Putamen (tissue), 1 donor: ENCODE measurements at places on chromosomes 4 and X.

DNA sequence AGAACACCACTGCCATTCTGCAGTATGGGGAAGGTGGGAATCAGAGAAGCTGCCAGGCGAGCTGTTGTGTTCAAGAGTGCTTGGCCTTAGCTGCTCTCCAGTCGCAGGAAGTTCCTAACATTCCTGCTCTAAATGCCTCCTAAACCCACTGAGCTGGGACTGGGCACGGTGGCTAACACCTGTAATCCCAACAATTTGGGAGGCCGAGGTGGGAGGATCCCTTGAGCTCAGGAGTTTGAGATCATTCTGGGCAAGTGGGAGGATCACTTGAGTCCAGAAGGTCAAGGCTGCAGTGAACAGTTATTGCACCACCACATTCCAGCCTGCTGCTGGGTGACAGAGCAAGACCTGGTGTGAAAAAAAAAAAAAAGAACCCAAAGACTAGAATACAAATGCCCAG is 690.3 kb upstream of the FAM241A start:
- no peak for DNase-seq

- no peak for DNase-seq
Observed at GRCh38 chr4:89308161-89308500, 531 bp upstream of the GPRIN3 start.

- no peak for DNase-seq
Observed at GRCh38 chr4:77003400-77003799, 53.8 kb downstream of the SEPTIN11 start.

- no peak for DNase-seq
Observed at GRCh38 chr4:152763796-152764195, 15.7 kb downstream of the TIGD4 start.

DNA sequence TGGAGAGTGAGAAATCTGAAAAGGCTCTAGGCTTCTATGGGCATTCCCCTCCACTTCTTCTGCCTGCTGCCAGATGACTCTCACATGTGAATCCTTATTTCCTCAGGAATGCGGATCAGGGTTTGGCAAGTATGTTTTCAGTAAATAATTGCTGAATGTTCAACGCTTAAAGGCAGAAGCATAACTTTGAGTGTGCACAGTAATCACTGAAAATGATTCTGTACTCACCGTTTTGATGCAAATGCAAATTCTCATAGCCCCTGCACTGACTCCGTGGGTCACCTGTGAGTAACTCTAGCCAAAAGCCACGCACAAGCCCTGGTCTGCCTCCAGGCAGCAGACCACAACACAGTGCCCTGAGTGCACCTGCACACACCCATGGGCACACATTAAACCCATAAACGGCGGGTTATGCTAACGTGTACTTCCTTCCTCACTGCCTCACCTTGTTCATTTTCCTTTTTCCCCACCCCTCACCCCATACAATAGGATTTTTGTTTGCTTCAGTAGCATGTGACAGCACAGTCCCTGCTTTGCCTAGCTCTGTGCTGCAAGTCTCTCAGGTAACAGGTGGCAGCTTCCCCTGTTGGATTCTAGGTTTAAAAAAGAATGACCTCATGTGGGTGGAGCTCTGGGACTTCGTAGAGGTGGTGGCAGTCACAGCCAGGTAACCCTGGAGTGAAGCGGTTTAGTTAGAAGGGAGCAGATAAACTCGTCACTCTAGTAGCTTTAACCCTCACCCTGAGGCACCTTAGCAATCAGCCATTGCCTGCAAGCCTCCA is at the start of gene ARHGEF38:
Gene ARHGEF38, plus strand, starts transcription at position 656 of the 782 bp plus-strand sequence. CDS start 146 bp downstream, outside the sequence.
- DNase-seq, result no peak

GRCh38 chr4:105657117-105657765 is 51.2 kb downstream of the INTS12 start:
- DNase-seq, result no peak

DNA sequence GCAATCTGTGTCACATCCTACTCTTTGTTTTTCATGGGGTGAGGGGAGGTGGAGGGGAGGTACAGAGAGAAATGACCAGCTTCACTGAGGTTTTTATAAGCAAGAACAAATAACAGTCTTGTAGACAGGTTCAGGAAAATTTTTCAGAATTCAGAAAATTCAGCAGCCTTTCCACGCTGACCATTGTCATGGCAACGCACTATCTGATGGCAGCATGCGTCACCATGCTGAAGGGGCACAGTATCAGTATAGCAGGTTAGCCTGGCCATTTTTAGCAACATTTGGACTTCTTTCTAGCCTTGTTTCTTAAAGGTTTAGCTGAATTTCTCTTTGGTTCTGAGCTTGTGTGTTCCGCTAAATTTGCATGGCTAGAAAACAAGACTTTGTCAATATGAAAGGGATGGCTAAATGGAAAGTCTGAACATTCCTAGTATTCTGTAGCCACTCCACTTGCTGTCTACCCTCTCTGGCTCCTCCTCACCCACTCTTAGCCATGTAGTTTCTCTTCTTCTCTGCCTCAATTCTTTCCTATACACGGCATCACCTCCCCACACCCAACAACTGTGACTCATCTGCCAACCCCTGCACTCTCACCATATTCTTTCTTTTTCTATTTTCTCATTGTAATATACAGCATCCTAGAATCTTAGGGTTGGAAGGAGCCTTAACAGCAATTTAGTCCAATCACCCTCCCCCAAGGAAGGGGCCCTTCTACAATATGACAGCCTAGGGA is 42.7 kb upstream of the CITED1 start:
- DNase-seq, result no peak

DNA sequence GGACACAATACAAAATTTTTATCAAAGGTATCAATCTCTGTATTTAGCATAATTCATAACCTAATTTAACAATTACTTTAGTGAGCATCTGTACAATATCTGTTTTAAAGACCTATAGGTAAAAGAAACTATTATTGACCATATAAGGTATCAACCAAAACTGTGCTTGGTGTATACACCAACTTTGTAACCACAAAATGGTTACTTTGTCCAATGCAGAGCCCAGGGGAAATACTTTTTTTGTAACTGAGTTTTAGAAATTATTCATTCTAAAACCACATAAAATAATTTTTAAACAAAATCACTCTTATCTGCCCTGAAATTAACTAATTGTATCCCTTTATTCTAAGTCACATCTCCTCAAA is 5.0 kb downstream of the CXXC4 start:
- DNase-seq, result no peak

DNA sequence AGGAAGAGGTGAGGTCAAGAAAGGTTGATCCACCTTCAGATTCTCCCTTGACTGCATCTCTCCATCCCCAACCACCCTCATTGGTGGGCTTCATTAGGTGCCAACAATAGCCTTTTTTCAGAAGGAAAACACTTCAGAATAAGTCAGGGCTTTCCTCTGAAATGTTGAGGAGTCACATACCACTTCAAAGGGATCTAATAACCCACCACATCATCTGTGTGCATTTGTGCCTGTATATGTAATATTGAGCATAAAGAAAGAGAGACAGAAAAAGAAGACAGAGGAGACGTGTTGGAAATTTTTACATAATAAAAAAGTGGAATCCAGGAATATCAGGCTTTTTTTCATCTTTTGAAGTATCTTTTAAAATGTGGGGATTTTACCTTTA is 209.1 kb upstream of the SLC7A11 start:
- DNase-seq, result no peak

- no peak for DNase-seq
Observed at GRCh38 chr4:128560754-128561495, 248.6 kb upstream of the JADE1 start.

GRCh38 chrX:153869473-153870287 is 16.3 kb downstream of the L1CAM start:
- DNase-seq, result no peak

DNA sequence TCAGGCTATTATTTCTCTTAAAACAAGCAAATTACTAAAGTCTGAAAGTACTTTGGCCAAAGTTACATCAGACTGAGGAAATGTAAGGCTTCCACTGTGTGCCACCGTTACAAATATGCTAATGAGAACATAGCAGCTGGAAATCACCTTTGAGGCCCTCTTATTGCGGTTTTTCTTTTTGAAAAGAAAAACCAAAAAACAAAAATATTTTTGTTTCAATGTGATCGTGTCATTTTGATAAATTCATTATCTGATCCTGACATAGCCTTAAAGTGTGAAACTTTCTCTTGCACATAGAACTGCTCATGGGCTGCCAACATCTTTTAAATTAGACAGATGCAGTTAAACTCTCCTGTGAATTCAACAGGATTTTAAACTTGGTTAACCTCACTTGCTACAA is 2.8 kb upstream of the TIFA start:
- DNase-seq, result no peak

DNA sequence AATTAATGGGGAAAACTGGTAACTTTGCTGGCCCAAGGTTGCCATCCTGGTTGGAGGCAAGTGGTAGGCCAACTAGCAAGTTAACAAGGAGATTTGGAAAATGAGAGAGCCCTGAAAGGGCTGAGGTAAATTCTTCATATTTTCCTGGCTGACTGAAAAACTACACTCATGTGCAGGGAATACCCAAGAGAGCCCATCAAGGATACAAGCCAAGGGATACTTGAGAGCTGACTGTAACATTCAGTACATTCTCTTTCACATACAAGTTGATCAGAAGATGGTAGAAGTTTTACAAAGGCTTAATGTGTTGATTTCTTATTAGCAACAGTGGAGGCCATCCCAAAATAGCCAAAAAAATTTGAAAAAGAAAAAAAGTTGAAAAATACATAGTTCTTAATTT is 33.3 kb downstream of the IL2 start:
- no peak for DNase-seq

DNA sequence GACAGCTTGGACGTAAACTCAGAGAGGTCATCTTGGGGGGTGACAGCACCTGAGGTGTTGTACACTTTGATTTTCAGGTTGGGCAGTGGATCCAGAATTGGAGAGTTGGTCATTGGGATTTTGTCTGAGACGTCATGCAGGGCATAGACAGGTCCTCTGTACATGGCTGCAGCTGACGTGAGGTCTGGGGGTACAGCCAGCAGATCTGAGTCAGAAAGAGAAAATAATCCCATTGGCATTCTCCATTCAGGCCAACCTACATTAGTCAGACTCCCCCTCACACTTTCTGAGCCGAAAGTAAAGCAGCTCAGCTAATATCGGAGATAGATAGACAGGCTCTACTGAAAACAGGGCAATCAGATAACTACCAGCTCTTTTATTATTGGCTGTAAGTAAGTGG is 329.7 kb downstream of the UNC5C start:
- no peak for DNase-seq

DNA sequence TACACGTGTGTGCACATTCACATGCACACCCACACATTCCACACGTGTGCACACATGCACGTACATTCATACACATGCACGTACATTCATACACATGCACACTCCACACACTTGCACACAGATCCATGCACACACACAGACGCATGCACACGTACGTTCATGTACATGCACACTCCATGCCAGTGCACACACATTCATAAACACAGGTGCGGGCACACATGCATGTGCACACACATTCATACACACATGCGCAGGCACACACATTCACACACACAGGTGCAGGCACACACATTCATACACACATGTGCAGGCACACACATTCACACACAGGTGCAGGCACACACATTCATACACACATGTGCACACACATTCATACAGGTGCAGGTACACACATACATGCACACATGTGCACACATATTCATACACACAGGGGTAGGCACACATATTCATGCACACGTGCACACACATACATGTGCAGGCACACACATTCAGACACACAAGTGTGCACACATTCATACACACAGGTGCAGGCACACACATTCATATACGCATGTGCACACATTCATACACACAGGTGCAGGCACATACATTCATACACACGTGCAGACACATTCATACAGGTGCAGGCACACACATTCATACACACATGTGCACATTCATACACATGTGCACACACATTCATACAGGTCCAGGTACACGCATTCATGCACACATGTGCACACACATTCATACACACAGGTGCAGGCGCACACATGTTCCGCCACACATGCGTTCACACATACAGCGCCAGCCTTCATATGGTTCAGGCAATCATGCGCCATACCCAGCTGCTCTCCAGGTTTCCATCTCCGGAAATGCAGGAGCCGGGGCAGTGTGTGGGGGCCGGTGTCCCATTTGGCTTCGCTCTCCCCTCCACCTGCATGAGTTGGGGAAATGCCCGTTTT is 124.8 kb downstream of the HMX1 start:
- DNase-seq, result no peak
